ENCODE measurements at places on chromosomes 3 and 15.
A peak's percentile ranks its signal among the peaks of the same experiment; 100 is the strongest.

GRCh38 chr3:4758249-4758860, 220.9 kb upstream of the BHLHE40 start:
- no peak for DNase-seq

DNA sequence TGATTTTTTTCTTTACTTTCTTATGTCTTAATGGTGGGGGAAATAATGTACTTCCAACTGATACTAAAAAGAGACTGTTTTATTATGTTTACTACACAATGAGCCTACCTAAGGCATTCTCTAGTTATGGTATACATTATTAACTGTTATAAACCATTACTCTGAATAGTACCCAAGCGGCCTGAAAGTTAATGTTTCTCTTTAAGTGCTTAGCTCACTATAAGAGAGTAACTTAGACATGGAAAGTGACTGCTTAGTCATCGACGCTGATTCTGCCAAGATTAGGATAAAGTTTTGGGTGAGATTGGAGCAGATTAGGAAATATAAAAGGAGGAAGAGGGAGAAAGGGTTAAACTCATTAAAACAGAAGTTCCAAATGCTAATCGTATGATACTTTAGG, 365.0 kb downstream of the NLGN1 start:
- no peak for DNase-seq

DNA sequence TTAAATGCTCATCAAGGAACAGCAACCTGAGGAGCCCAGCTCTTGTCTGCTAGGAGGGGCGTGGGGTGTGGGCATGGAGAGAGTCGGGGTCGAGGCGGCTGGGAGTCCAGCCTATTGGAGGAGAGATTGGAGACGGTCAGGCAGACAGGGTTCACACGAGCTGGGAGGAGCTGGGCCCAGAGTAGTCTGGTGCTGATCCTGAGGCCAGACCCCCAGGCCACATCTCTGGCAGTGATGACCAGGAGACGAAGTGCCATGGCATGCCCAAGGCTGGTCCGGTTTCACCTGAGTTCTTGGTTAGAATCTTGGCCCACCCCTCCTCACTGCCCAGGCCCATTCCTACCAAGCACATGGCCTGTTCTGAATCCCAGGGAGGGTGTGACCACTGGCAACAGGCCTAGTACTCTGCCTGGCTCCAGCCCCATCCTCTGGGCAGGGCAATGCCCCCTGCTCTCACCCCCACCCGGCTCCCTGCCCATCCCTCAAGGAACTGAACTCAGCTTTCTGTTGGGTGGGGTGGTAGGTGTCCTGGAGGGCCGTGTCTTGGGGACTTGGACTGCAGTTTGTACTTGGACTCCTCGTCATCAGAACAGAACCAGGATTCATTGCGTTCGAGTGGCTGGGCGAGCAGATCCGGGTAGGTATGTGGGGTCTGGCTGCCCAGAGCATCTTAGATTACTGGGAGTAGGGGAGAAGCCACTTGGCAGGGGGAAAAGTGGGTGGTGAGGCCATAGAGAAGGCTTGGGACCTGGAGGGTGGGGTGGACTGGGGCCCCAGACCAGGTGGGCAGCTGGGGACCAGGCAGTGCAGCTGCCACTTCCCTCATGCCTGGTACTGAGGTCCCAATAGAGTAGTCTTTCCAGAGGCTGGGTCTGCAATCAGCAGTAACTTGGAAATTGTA, 20.8 kb downstream of the SLC28A1 start:
- no peak for DNase-seq

GRCh38 chr3:69121950-69122349, 445 bp downstream of the LMOD3 start:
- DNase-seq, result no peak

DNA sequence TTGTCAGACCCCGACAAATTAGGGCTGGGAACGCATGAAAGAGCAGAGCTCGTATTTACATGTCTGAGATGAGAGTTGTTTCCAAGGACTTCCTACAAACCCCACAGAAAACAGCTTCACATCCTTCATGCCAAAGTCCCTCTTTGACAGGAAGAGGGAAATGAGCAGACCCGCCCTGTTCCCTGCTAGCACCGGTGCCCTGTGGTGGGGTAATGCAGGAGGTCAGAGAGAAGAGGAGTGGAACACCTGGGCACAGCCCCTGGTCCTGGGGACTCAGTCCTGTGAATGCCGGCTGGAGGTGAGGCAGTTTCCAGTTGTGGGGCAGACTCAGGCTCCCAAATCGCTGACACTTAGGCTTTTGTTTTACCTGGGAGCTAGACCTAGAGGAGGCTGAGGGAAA, 4.0 kb downstream of the PLA2G4D start:
- no peak for DNase-seq

DNA sequence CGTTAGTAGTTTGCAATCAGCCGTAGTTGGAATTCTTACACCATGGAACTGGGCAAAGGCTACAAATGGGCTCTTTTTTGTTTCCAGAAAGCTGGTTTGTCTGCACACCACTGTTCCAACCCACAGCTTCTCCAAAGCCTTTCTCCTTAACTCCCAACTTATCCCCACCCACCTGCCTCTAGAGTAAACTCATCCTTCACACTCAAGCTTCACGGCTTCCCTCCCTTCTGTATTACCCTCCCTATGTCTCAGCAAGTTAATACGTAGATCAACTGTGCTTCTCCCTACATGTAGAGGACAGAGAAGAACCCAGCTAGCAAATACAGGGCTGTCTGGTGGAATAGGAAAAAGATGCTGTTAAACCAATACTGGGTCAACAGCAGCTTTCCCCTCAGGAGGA, 363.0 kb upstream of the IL12A start:
- DNase-seq, result no peak

GRCh38 chr15:40554161-40554525, 10.7 kb downstream of the CCDC32 start:
- DNase-seq, result no peak

DNA sequence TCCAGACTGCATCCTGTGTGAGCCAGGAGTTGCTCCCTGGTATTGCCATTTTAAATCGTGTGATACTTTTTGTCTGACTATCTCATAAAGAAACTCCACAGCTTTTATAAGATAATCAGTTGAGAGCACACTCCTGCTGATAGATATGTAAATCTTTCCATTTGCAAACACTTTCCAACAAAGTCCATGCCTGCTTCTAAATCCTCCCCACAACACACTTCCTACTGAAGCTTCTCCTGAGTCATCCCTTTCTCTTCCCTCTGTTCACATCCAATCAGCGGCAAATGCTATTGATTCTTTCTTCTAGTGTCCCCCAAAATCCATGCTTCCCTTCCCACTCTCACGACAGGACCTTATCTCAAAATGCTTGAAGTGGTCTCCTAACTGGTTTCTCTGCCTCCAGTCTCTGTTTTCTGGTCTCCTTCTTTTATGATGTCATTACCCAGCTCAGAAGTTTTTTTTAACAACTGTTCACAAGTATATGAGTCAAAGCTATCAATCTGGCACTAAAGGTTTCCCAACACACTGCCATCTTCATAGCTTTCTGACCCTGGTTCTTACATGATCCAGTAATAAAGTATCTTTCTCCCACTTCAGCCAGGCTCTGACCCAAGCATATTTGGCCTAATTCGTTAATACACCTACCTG, 4.5 kb upstream of the WWTR1 start:
- DNase-seq, result no peak

DNA sequence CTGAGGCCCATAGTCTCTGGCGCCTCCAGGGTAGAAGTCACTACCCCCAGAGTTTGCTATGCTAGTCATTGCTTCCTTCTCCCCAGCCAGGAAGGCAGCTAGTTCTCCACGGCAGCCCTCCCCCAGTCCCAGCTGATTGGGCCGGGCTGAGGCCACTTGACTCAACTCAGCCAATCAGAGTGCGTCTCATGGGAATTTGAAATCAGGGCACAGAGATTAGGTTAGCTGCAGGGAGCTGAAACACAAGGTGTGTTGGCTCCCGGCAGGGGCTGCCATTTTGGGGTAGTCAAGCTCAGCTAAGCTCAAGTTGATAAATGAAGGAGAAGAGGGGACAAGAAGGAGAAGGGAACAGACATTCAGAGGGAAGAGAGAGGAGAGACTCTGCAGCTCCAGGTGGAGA, 32.8 kb downstream of the LINGO1 start:
- DNase-seq, result no peak

GRCh38 chr3:196246612-196247308, 30.4 kb downstream of the SLC51A start:
- DNase-seq, result peak; percentile 7

DNA sequence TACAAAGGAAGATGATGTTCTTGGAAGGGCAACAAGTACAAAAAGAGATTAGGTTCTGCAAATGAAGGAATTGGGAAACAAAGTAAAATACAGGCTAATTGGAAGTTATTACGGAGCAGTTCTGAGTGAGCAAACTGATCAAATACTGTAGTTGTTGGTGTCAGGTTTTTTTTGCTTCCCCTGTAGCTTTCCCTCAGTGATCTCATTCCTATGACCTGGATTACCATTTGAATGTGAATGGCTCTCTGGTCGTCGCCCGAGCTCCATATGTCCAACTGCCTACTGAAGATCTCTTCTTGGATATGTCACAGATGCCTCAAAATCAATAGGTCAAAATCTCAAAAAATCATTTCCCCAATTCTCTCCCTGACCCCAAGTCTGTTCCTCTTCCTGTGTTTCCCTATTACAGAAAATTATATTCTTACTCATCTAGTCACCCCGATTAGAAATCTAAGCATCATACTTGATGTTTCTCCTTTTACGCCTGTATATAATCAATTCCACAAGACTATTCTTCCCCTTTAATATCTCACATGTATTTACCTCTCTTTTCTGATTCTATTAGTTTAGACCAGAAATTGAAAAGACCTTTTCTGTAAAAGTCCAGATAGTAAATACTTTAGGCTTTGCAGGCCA, 29.0 kb downstream of the GOLM2 start:
- DNase-seq, result no peak

DNA sequence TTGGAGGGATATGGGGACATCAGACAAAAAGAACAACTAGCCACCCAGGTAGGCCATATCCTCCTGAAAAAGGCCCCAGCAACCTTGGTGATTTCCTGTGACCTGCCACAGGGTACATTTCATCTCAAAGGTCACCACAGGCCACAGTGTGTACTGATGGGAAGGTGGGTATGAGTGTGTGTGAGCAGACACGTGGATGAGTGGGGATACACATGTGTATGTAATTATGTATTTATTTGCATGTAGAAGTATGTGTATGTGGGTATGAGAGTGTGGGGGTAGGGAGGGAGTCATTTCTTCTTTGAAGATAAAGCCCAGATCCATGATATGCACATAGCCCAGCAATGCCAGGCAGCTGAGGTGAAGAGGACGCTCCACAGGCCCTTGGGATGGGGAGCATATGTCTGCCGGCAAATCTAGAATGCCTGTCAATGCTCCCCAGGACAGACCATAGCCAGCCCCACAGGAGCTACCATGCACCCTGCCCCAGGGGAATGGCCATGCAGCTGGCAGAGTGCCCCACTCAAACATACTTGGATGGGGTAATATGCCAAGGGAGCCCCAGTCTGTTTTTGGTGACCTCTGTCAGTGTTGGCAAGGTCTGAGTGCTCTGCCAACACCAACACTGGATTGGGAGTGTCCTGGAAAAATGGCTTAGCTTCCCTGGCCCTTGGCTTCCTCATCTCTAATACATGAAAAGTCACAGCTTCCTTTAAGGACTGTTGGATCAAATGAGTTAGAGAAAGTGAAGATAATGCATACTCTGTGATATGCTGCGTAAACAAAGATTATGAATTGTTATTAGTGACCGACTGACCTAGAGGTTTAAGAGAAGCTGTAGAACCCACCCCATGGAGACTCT, 42.4 kb downstream of the RAB6B start:
- no peak for DNase-seq

DNA sequence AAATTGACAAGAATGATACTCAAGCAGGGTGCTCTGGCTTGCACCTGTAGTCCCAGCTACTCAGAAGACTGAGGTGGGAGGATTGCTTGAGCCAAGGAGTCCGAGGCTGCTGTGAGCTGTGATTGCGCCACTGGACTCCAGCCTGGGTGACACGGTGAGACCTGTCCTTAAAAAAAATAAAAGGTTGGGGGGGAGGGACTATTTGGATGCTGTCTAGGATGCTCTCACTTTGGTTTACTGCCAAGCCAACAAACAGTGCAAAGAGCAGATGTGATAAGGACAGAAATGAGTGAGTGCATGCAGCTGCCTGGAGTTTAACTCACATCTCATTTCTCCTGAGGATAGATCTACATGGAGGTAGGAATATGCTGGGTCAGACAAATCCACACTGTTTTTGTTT, 130.0 kb downstream of the FRMD4B start:
- no peak for DNase-seq

DNA sequence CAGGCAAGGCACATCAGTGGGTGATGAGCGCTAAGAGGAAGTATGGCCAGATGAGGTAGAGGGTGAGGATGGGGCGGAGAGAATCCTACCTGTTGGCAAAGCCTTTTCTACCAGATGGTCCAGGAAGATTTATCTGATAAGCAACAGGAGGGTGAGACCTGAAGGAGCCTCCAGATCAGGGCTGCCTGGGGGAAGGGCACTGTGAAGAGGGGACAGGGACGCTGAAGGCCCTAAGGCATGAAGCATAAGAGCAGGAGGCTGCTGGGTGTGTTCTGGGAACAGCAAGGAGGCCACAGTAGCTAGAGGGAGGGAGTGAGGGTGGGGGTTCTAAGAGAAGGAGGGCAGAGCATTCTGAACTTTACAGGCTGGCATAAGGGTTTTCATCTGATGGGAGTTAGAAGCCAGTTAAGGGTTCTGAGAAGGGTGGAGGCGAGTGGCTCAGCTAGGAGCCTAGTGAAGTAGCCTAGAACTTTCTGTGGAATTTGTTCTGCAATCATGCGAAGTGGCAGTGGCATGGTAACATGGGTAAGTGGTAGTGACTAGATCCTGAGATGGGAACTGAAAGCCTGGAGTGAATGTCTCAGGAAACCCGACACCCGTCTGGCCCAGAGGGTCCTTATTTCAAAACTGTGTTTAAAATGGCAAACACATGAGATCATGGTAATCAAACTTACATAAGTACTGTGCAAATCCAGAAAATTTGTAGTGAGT, 29.9 kb downstream of the CGNL1 start:
- DNase-seq, result no peak

- DNase-seq, result no peak
Measured at GRCh38 chr15:68589783-68590710, 11.3 kb downstream of the CORO2B start.
